ENCODE measurements at places on chromosomes 3 and 15. TPM values are rescaled to one million over a fixed set of nuclear protein-coding genes. Genes with fewer than 3 reads are reported as not detected.

Gene CCNB2
- total RNA-seq = 97.0 TPM

Gene SUSD5
- total RNA-seq = not detected

Gene MGLL
- total RNA-seq = 5.0 TPM

DNA sequence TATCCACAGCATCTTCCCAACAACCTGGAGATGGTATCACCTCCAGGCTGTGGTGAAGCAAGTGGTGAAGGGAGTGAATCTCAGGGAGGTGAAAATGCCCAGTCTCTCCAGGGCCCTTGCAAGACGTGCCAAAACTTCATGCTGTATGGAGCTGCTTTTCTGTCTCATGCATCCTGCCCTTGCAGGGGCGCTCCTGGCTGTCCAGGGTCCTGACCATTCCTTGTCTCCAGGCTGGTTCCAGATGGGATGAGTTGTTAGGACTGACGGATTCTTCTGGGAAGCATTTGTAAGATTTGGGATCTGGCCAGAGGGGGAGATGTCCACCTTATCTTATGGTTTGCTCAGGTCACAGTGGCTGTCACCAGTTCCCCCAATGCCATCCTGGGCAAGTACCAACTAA, 15.8 kb downstream of the TGM4 start:
- no peak overlapping the region for H3K27ac ChIP-seq
- H3K4me1 ChIP-seq = no peaks in the 10 kb centered on the region
- H3K36me3 ChIP-seq = no peaks in the 10 kb centered on the region

- H3K27ac ChIP-seq = no peak overlapping the region
- H3K4me3 ChIP-seq = no peak overlapping the region
- DNase-seq = no peak
Measured at GRCh38 chr3:20576228-20576627, 390.2 kb upstream of the SGO1 start.

DNA sequence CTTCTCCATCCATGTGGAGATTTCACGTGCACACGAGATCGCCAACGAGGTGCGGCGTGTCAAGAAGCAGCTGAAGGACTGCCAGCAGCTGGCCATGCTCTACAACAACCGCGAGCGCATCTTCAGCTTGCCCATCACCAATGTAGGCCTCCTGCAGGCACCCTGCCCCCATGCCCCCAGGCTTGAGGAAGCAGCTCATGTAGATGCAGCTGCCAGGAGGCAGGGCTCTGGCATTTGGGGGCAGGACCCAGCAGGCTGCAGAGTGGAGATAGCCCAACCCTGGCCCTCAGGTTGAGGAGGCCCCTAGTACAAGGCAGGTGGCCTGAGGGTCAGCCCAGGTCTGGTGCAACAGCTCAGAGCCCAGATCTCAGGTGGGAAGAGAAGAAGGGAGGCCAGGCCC, 36.4 kb downstream of the DNAH1 start:
- H3K4me1 ChIP-seq = no peaks in the 10 kb centered on the region
- H3K27ac ChIP-seq = no peak overlapping the region
- no peak overlapping the region for H3K4me3 ChIP-seq

GRCh38 chr3:77039606-77040171, at the start of gene ROBO2:
ROBO2 (plus strand) TSS chr3:77040099; CDS start chr3:77040786, 687 bp downstream.
- DNase-seq = no peak
- H3K27ac ChIP-seq = no peak within 1 kb of the TSS
- peaks cover 32% of the 10 kb centered on the region for H3K27me3 ChIP-seq
- no peaks in the 10 kb centered on the region for H3K4me1 ChIP-seq

DNA sequence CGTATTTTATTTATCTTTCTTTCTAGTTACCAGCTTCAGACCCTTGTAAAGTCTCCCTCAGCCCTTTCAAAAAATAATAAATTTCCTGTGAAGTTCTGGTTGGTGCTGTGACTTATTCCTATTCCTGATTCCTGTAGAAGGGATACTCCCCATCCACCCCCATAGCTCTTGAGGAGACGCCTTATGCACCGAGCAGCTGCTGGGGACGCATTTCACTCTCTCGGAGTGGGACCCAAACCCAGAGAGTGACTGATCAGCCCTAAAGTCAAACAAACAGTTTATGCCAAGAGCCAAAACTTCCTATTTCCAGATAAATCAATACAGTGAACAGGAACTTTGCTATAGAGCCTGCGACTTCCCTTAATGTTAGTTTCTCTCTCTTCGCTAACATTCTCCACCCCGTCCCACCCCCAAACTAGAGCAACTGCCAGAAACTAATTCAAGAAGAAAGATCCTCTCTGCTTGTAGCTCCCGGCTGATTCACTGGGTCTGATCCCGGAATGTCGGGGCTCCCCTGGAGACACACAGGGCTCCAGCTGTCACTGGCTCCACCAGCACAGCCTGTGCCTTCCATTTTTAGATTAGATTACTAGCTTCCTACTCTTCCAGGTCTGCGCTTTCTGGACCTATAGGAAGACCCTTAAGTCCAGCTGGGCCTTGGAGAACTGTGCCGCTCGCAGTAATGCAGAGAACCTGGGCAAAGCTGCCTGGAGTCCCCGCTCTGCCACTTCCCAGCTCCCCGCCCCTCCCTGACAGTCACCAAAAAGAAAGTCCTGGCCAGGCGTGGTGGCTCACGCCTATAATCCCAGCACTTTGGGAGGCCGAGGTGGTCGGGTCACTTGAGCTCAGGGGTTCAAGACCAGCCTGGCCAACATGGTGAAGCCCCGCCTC, 45.2 kb downstream of the KLHL25 start:
- peaks cover 20% of the 10 kb centered on the region for H3K36me3 ChIP-seq
- peaks cover 14% of the 10 kb centered on the region for H3K4me1 ChIP-seq
- H3K4me3 ChIP-seq = no peak overlapping the region
- no peaks in the 10 kb centered on the region for H3K27me3 ChIP-seq
- no peak overlapping the region for H3K27ac ChIP-seq
- DNase-seq = no peak

DNA sequence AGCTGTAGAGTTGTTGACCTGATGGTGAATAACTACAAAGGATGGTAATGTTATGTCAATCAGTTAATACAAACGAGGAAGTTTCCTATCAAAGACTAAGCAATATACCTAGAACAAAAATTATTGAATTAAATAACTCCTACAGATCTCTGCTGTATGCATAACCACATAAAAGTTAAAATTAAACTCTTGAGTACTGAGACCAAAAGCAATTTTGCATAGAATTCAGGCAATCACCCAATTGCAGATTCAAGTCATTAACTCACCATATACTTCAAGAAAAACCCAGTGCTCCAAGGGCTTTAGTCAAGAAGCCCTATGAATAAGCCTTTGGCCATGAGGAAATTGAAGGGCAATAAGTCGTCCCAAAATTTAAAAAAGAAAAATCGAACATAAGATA, 518.8 kb downstream of the MECOM start:
- DNase-seq = no peak
- no peaks in the 10 kb centered on the region for H3K36me3 ChIP-seq
- H3K4me1 ChIP-seq = peaks cover 16% of the 10 kb centered on the region
- no peak overlapping the region for H3K4me3 ChIP-seq

- no peaks in the 10 kb centered on the region for H3K27me3 ChIP-seq
- H3K27ac ChIP-seq = no peak overlapping the region
- peaks cover 22% of the 10 kb centered on the region for H3K36me3 ChIP-seq
- H3K4me1 ChIP-seq = no peaks in the 10 kb centered on the region
- no peak overlapping the region for H3K4me3 ChIP-seq
- no peak for DNase-seq
Measured at GRCh38 chr3:57911593-57911992, 96.6 kb upstream of the FLNB start.

Measured in activated CD8-positive, alpha-beta memory T cell treated with anti-CD3 and anti-CD28 coated beads, Interleukin-2, amount 10 ng/mL, durations not matched to agents 7 days and 5 days (primary cell).